ENCODE measurements at places on chromosomes 12 and 14.

DNA sequence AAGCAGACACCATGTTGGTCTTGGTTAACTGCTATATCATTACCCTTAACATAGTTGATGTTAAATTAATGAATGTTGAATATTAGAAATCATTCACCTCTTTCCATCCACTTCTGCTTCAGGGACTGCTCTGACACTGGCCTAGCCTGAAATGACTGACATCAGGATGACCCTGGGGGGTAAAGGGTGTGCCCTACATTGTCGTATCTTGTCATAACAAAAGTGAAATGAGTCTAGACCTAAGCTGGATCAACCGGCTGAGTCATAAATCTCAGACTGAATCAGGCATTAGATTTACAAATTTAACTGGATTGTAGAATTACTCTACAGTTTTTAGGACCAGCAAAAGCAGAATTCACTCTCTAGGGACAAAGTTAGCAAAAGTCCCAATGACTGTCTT lies 35.3 kb downstream of the KICS2 start:
- no peak for DNase-seq

GRCh38 chr14:105439710-105440553 lies 20.3 kb downstream of the MTA1 start:
- no peak for DNase-seq

GRCh38 chr14:96320605-96321004 lies 42.5 kb downstream of the ATG2B start:
- DNase-seq = no peak

- DNase-seq = no peak
These were observed 122.0 kb downstream of the AKAP6 start for GRCh38 chr14:32450919-32451675.

DNA sequence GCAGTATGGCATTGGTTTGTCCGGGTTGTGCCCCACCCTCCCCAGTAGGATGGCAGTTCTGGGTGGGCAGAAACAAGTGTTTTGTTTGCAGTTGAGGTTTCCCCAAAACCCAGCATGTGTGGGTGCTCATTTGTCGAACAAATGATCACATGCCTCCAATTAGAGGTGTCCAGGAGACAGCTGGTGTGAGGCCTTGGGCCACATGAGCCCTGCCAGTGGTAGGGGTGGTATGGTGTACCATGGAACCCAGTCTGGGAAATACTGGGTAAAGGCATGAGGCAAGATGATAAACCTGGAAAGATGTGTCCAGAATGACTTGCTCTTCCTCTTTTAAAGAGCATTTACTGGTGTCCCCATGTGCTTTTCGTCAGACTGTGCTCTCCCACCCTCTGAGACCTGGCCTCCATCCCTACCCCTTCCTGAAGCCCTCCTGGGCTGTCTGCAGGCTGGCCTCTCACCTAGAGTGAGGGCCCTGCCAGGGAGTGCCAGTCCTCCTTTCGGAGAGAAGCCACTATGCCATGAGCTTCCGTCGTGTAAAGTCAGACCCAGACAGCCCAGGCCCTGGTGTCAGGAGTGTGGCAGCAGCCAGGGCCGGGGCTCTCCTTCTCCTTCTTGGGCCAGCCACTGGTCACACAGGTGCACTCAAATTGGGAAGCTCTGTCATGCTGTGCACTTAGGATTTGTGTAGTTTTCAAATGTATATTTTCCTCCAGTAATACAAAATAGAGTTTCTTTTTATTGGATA lies 17.6 kb downstream of the ANKRD9 start:
- DNase-seq = peak; percentile 30

GRCh38 chr12:32115404-32116104 lies 8.9 kb downstream of the BICD1 start:
- no peak for DNase-seq

DNA sequence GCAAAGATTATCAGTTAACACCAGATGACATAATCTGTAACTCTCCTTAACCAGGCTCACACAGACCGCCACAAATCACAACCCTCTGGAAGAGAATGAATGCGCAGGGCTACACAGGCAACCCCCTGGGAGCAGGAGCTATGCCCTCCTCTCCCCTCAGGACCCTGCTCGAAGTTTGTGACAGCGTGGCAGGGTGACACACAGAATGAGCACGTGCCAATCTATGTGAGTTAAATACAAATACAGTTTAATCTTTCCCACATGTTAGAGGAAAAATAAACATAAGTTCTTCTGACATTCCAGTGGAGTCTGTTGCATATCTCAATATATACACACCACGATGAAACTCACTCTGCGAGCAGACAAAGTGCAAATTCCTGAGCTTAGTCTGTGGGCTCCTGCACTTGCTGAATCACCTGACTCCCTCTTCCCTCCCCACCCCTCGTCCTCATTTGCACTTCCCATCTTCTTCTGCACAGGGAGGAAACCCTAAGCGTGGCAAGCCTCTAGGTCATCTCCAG lies 37.6 kb downstream of the BCAT1 start:
- no peak for DNase-seq

GRCh38 chr14:36773136-36773540 lies 111.5 kb downstream of the PAX9 start:
- peak; percentile 7 for DNase-seq

DNA sequence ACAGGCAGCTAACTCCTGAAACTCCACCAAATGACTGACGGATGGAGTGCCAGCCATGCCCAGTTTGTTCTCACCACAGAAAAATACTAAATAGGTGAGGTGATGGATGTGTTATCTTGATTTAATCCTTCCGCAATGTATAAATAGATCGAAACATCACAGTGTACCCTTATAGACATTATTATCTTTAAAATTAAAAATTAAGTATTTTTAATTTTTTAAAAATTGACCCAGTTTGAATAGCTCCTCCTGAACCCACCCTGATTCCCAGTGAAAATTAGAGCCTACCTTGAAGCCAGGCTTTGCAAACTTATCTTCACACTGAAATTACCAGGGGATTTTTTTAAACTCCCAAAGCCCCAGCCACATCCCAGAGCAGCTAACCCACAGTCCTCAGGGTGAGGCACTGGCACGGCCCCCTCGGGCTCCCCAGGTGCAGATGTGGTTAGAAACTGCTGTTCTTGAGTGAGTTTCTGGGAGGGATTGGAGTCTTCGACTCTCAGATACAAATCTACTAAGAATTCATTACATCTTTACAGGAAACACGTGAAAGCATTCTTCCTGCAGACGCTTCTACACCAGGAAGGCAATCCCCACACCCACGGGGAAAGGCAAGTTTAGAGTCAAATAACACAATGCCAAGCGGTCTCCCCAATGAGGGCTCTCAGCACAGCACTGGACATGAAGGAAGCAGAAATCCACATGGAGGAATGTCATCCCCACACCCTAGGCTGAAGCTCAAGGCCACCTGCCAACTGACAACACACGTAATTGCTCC lies 126.4 kb downstream of the RIMBP2 start:
- no peak for DNase-seq

GRCh38 chr12:110304061-110304551 lies 23.1 kb downstream of the ATP2A2 start:
- DNase-seq = no peak

- no peak for DNase-seq
These were observed 71.7 kb downstream of the DNAH10 start for GRCh38 chr12:123833830-123834229.

DNA sequence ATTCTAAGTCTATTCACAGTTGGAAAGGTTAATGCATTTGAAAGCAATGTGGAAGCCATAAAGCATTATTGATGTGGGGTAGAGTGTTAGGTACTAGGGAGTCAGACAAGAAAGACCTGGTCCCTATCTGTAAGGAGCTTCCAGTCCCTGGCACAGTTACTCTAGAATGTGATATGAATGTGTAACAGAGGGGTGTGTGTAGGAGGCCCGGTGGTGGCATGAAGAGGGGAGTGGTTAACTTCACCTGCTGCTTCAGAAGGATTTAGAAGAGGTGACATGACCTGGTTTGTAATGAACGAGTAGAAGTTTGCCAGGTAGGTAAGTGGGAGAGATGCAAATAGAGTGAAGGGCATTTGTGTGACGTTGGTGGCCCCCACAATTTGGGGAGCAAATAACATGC lies 15.1 kb upstream of the GALNT6 start:
- no peak for DNase-seq

- DNase-seq = no peak
These were observed 2.9 kb downstream of the RAD52 start for GRCh38 chr12:946631-947030.

GRCh38 chr12:77760271-77761025 lies 70.2 kb upstream of the NAV3 start:
- no peak for DNase-seq

GRCh38 chr12:112153181-112153892 lies 28.0 kb downstream of the TRAFD1 start:
- peak; percentile 4 for DNase-seq

- no peak for DNase-seq
These were observed 50.4 kb downstream of the ATG14 start for GRCh38 chr14:55361190-55361589.

GRCh38 chr12:20629414-20630156 lies 65.5 kb upstream of the SLCO1C1 start:
- no peak for DNase-seq

DNA sequence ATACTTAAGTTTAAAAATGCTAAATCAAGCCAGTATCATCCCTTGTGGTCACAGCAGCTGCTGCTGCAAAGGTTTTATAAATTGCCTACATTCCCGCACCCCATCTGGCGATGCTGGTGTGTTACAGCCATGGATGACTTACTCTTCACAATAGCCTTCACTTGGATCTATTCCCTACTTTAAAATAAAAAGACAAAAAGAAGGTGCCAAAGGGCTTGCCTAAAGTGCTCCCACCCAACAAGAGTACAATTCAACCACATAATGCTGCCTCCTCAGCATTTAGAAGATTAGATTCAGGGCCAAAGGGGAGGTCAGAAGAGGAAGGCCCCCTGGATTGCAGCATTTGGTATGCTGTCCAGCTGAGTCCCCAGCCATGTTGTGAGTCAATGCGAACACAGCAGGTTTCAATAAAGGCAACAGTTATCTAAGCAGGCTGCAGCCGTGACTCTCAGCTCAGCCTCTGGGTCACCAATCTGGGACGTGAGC lies 176.1 kb downstream of the DAD1 start:
- no peak for DNase-seq

DNA sequence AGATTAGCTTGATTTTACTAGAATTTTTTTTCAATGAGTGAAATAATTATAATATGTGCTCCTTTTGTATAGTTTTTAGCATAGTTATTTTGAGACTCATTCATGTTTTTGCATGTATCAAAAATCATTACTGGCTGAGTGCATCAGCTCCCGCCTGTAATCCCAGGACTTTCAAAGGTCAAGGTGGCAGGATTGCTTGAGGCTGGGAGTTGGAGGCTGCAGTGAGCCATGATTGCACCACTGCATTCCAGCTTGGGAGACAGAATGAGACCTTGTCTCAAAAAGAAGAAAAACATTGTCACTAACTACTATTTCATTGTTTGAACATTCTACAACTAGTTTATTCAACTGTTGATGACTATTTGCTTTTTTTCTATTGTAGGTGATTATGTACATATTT lies 802.7 kb downstream of the SLC16A7 start:
- DNase-seq = no peak

DNA sequence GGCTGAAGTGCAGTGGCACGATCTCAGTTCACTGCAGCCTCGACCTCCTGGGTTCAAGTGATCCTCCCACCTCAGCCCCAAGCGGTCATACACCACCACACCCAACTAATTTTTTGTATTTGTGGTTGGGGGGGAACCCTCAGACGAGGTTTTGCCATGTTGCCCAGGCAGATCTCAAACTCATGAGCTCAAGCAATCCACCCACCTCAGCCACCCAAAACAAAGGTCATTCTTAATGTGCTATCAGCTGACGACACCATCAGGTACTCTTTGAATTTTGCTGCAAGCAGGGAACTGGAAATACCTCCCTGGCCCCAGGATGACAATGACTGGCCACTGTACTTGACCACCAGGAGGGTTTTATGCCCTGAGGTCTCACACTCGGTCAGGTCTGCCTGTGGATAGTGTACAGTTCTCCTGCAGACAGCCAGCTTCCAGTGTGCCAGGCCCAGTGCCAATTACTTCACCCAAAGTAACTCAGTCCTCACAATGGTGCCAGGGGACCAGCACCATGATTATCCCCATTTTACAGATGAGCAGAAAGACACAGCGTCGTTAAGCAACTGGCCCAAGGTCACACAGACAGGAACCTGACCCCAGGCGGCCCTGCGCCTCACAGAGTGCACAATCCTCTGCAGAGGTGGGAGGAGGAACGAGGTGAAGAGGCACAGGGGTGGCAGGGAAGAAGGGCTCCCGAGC lies 42.9 kb downstream of the ITPK1 start:
- DNase-seq = no peak

GRCh38 chr12:41585784-41586183 lies 397.7 kb downstream of the PDZRN4 start:
- DNase-seq = no peak

GRCh38 chr12:26135010-26135420 lies 10.2 kb upstream of the BHLHE41 start:
- no peak for DNase-seq

DNA sequence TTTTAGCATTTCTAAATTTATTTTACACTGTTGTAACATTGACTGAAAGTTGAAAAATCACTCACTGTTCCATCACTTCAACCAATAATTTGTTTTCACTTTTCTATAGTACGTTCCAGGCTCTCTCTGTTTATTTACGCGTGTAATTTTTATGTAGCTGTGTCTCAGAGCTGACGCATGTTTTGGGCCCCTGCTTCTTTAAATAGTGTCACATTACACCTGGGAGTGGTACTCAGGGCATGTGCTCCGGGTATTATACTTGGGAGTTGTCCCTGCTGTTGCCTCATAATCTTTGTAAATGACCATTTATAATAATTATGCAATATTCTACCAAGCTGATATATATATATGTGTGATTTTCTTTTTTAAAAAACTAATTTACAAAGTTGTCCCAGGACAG lies 132.8 kb upstream of the CPM start:
- DNase-seq = no peak

DNA sequence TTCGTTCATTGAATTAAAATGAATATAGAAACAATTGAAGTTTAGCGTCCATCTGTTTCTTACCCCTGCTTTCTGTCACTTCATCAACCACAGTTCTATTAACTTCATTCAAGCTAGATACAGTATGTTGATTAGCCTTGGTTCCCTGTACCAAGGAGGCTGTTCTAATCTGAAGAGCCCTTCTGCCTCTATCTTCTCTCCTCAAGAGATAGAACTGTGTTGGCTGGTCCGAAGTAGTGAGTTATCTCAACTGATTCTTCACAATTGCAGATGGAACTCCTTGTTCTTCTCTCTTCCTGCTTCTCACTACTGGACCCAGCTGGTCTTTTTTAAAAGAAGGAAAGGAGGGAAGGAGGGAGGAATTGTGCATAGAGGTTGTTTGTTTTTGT lies 82.1 kb upstream of the TRAF3 start:
- DNase-seq = no peak

GRCh38 chr14:69331206-69331605 lies 66.9 kb downstream of the ERH start:
- no peak for DNase-seq

- DNase-seq = peak; percentile 16
These were observed 550 bp downstream of the GNG2 start for GRCh38 chr14:51860825-51861499.

- DNase-seq = no peak
These were observed 136.1 kb downstream of the ANO2 start for GRCh38 chr12:5808981-5809380.

DNA sequence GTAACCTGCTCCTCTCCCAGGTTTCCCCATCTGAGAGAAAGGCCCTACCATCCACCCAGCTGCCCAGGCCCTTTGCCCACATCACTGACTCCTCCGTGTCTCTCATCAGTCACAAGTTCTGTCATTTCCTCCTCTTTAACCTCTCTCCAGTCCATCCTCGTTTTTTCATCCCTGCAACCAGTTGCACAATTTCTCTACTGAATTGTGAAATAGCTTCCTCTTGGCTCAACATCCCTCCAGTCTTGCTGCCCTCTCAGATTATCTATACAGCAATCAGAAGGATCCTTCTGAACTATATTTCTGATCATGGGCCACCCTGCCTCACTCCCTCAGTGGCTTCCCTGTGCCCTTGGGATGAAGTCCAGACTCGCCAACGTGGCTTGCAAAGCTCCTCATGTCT lies 6.8 kb downstream of the FAM161B start:
- DNase-seq = no peak
